ENCODE measurements at places on chromosomes 4 and X.

- no peak for DNase-seq
These were observed 138.0 kb downstream of the POU4F2 start for GRCh38 chr4:146776691-146777090.

GRCh38 chr4:55887594-55887993 lies 34.1 kb downstream of the EXOC1 start:
- DNase-seq, result no peak

DNA sequence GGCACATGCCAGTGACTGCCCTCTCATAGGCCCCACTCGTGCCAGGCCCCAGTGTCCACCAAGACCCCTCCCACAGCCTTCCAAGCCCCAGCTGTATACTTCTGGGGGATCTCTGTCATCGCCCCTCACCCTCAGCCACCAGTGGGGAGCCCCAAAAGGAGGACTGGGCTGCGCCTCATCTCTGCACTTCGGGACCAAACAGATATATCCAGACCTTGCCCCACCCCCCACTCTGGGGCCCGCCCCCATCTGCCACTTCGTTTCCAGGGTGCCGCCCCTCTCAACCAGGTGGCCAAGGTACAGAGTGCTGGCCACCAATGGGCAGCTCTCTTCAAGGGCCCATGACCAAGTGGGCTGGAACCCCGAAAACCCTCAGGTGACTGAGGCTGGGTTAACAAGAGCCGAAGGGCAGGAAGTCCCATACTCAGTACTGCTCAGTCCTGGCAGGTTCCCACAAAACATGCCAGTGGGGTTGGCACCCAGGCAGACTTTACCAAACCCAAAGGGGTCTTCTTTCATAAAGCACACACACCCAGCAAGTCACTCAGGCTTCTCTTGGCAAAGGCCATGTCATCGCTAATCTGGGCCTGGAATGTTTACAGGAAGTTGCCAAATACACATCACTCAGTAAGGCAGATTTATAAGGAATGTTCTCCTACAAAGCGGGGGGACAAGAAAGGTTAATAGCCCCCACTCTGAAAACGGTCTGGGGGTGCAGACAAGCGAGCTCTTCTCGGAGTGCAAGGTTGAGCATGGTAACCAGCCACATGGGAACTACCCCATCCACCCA lies 4.4 kb downstream of the ZFYVE28 start:
- DNase-seq, result peak; percentile 38

GRCh38 chr4:2364654-2365053 lies 53.8 kb downstream of the ZFYVE28 start:
- DNase-seq, result peak; percentile 61

DNA sequence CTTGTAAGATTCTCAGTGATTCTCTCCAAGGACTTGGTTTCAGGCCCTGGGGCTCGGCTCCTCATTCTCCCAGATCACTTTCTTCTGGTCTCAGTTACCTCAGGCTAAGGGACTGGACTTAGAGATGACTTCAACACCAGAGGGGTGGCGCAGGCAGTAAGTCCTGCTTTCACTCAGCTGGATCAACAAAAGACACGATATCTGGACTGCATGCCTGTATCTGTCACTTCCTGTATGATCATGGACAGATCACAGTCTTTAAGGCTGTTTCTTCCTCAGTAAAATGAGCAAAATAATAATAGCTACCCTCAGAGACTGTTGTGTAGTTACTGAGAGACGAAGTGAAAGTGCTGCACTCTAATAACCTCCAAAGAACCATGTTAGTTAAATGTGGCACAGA lies 19.5 kb upstream of the CXCR3 start:
- DNase-seq, result no peak

GRCh38 chr4:8276358-8277240 lies 7.0 kb downstream of the HTRA3 start:
- no peak for DNase-seq

DNA sequence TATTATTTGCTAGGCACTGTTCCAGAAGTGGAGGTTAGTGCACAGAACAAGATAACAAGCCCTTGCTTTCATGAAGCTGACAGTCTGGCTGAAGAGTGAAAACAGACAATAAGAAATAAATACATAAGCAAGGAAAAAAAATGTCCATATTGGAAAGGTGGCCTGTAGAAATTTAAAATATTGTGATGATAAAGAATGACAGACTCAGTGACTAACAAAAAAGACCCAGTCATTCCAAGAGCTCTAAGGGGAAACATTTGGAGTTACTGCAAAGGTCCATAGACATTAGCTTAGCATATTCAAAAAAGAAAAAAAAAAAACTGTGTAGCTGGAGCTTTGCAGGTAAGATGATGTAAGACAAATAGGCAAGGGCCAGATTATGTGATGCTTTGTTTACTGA lies 1.0 kb upstream of the ANTXR2 start:
- no peak for DNase-seq

DNA sequence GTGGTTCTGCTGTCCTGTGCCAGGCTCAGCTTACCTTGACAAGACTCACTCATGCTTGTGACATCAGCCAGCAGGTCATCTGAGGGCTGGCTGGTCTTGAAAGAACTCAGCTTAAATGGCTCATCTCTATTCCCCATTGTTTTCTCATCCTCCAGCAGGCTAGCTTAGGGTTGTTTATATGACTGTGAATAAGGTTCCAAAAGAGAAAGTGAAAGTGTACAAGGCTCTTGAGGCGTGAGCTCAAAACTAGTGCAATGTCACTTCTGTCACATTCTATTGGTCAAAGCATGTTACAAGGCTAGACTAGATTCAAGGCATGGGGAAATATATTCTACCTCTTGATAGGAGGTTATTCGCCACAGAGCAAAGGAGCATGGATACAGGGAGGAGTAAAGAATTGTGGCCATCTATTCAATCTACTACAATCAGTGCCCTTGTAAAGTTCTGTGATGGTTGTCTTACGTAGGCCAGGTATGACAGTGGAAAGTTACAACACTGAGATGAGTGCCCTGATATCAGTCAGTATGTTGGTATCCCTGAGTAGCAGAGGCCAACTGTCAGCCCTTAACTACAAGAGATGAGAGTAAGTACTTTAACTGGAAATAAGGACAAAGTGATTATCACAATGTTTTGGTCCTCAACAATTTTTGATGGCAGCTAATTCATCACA lies 19.8 kb upstream of the TMLHE start:
- DNase-seq, result peak; percentile 12

GRCh38 chrX:53824686-53825085 lies 138.2 kb upstream of the HUWE1 start:
- no peak for DNase-seq

DNA sequence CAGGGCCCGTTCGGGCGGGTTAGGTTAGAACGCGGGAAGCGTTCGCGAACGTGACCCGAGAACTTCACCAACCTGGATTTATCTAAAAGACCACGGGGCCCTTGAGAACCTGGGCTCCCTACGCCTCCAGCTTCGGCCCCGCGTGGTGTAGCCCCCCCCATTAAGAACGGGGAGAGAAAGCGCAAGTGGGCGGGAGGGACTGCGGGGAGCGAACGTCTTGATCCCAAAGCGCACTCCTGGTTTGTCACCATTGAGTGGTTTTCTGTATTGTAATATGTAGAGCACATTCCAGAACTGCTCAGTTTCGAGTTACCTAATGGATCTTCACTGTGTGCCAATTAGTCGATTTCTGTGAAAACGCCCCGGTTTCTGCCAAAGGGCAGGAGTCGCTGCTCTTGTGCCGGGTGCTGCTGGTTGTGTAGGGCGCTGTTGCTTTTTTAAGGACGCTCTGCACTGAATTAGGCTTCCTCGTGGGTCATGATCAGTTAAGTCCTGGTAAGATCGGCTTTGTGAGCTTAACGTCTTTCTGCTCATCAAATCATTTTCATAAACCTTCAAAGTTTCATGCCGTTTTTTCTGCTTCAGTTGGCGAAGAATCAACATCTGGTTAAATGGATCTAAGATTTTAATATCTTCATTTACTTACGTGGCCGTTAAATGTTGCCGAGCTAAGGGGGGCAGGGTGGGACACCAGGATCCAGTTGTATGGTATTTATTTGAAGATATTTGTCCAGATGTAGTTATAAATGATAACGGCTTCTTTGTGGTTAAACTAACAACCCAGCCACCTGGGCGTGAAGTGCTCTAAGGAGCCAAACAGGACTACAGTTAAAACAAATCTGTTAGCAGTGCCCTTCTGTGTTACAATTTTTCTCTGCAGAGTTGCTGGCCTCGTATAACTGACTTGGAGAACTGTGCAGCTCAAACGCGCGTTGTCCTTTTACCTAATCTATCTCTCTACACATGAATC lies 809 bp downstream of the MND1 start:
- DNase-seq, result peak; percentile 66

DNA sequence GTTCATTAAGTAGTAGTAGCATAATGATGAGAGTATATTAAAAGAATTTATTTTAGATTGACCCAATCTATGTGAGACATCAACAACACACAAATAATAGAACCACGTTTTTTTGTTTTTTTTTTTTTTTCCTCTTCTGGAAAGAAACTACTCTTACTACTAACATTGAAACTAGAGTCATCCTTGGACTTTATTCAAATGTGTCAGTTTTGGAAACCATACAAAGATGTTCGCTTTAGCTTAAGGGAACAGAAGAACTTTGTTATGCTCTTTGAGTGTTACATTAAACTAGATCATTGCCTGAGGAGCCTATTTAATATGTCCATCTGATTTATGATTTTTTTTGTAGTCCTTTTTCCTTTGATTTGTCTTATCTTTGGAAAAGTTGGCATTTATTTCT lies 166.7 kb downstream of the RPA4 start:
- no peak for DNase-seq

DNA sequence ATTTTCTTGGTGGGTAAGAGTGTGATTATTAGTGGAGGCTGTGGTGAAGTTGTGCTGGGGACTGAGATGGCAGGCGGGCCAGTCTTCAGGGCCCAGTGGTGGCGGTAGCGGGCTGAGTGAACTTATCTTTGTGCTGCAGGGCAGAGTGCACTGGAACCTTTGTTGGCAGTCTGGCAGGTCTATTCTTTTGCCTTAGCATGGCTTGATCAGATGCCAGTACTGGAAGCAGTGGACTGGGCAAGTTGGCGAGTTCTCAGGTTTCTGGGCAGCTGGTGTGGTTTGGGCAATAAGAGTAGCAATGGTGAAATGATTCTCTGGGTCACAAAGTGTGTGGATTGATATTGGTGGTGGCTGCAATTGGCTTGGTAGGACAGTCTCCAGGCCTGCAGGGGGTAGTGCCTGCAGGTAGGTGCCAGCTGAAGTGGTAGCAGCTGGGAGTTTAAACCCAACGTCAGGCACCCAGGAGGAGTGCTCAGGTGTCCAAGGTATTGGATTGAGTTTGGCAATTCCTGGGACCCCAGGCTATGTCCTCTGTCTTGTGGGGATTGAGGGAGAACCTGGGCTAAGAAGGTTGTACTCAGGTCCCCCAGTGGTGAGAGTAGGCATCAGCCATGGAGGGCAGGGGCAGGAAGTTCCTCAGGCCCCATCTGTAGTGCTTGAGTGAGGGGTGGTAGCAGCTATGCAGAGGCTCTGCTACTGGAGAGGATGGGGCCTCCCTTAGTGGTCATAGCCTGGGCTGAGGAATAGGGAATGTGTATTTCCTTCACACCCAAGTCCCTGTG lies 34.9 kb upstream of the SLC25A14 start:
- no peak for DNase-seq

DNA sequence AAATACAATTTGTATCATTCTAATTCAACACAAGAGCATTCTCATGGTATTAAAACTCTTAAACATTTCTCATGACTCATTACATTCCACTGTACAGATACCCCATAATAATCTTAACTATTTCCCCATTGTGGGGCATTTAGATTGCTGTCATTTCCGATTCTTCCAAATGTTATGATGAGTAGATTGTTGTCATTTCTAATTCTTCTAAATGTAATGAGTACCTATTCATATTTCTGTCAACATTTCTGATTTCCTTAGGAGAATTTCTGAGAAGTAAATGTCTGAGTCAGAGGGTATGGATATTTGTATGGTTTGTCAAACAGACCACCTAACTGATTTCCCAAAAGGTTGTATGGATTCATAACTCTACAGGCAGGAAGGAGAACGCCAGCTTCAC lies 8.3 kb downstream of the S100G start:
- DNase-seq, result no peak

DNA sequence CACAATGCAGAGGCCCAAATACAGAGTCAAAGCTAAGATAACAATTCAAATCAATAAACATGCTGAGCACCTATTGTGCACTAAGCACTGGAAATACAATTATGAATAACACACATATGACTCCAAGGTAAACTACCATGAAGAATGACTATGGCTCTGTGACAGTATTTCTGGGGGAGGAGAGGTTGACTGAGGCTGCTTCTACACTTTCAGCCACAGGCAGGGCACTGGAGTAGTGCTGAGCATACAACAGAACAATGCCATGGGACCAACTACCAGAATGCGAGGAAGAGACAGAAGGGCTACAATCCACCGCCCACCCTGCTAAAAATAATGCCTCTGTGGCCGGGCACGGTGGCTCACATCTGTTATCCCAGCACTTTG lies 13.7 kb downstream of the TEC start:
- no peak for DNase-seq

- peak; percentile 37 for DNase-seq
These were observed 484.2 kb upstream of the HS3ST1 start for GRCh38 chr4:11912886-11913285.

- DNase-seq, result no peak
These were observed 343.5 kb downstream of the IDS start for GRCh38 chrX:149161435-149162088.

DNA sequence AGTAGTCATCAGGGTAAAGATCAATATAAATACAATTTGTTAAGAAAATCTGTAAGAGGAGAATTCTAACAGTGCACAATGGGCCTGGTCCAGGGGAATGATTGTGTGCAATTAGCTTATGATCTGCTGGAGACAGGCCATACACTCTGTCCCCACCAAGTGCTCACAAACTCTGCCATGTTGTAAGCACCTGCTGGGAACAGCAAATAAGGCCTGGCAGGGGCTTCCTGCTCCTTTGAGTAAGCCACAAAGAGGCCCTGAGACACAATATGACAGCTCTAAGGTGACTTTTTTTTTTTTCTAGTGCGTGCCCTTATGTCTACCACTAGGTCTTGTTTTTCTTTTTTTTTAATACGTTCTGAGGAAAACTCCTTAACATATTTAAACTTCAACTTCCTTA lies 866.3 kb upstream of the PCDH7 start:
- no peak for DNase-seq

DNA sequence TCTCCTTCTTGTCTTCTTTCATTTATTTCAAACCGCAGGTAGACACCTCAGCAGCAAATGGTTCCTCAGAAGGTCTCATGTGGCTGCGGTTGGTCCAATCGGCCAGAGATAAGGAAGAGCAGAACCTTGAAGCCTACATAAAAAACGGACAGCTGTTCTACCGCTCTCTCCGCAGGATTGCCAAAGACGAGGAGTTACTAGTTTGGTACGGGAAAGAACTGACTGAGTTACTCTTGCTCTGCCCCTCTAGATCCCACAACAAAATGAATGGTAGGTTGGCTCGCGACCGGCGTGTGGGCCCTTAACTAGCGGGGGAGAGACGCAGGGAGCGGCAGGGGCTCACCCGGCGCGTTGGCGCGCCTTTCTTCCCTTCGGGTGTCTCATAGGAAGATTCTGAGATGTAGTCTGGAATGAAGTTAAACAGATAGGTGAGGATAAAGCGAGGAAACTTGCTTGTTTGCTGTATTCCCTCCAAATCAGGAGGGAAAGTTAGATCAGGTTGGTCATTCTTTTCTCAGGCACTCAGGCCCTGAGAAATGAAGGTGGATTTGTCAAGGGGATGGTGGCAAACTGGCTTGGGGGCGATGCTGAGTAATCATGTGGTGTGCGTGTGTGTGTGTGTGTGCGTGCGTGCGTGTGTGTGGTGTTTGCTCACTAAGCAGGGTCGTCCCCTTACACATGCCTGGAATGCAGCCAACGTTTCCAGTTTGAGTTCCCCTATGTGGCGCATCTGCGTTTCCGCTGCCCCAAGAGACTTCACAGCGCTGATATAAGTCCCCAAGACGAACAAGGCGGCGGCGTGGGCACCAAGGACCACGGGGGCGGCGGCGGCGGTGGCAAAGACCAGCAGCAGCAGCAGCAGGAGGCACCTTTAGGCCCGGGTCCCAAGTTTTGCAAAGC lies 4.2 kb downstream of the PRDM8 start:
- DNase-seq, result peak; percentile 73

All from suppressor macrophage (primary cell).